ENCODE measurements at places on chromosomes 6 and 20. TPM values are rescaled to one million over a fixed set of nuclear protein-coding genes. Genes with fewer than 3 reads are reported as not detected.

The C20orf96 gene
- total RNA-seq = 3.7 TPM

The RAB44 gene
- 0.11 TPM for total RNA-seq

The ARFGAP1 gene
- total RNA-seq = 49.5 TPM

The KCNS1 gene
- 0.08 TPM for total RNA-seq

The UBR2 gene
- 30.3 TPM for total RNA-seq

The BPIFA3 gene
- not detected for total RNA-seq

The CD93 gene
- total RNA-seq = 40.3 TPM

The ECT2L gene
- total RNA-seq = 10.5 TPM

The RIMS4 gene
- 0.27 TPM for total RNA-seq

The CRISP3 gene
- 0.32 TPM for total RNA-seq

The SLC17A2 gene
- not detected for total RNA-seq

The CST7 gene
- 1.6 TPM for total RNA-seq

The OTOR gene
- total RNA-seq = not detected

The MACROD2 gene
- total RNA-seq = 1.6 TPM

The HS3ST5 gene
- 0.11 TPM for total RNA-seq

The DLK2 gene
- 2.9 TPM for total RNA-seq

The RIPPLY2 gene
- total RNA-seq = not detected

The PACRG gene
- 14.1 TPM for total RNA-seq

The CEP85L gene
- total RNA-seq = 6.6 TPM

The FAM184A gene
- total RNA-seq = 0.40 TPM

The TP53TG5 gene
- total RNA-seq = 2.2 TPM

The ENPP3 gene
- 0.16 TPM for total RNA-seq

The ZSCAN16 gene
- 1.9 TPM for total RNA-seq

The SEC23B gene
- 15.4 TPM for total RNA-seq

The LST1 gene
- 5.4 TPM for total RNA-seq

The DEFB132 gene
- total RNA-seq = not detected

The HELZ2 gene
- total RNA-seq = 12.1 TPM

The ZGPAT gene
- 16.7 TPM for total RNA-seq

The PPP1R14C gene
- total RNA-seq = 91.5 TPM

The CCN6 gene
- total RNA-seq = not detected

The EBF4 gene
- 4.8 TPM for total RNA-seq

The POM121L2 gene
- not detected for total RNA-seq

The C6orf141 gene
- 0.38 TPM for total RNA-seq

The CALHM4 gene
- not detected for total RNA-seq

The PROKR2 gene
- total RNA-seq = not detected

The NRSN2 gene
- total RNA-seq = 23.9 TPM

The TCF15 gene
- total RNA-seq = 4.8 TPM

The CYP39A1 gene
- total RNA-seq = 5.9 TPM

The RRAGD gene
- total RNA-seq = 90.5 TPM

The NOX3 gene
- total RNA-seq = not detected

The HEY2 gene
- total RNA-seq = 12.3 TPM

The F13A1 gene
- 50.9 TPM for total RNA-seq

The CNPY3 gene
- 19.8 TPM for total RNA-seq

The HCRTR2 gene
- not detected for total RNA-seq

The GRM1 gene
- 8.5 TPM for total RNA-seq

The TRAM2 gene
- 10.3 TPM for total RNA-seq

The MYBL2 gene
- 0.13 TPM for total RNA-seq

The ARMC12 gene
- 0.22 TPM for total RNA-seq

The MYCT1 gene
- total RNA-seq = 9.6 TPM

The RAET1G gene
- 0.35 TPM for total RNA-seq

The MCM9 gene
- total RNA-seq = 6.8 TPM

Measured in cardiac septum (tissue), 1 donor.